ENCODE measurements at places on chromosomes 5 and 9.

- no peak for DNase-seq
These were observed 69.6 kb downstream of the MAN2A1 start for GRCh38 chr5:109759306-109759705.

DNA sequence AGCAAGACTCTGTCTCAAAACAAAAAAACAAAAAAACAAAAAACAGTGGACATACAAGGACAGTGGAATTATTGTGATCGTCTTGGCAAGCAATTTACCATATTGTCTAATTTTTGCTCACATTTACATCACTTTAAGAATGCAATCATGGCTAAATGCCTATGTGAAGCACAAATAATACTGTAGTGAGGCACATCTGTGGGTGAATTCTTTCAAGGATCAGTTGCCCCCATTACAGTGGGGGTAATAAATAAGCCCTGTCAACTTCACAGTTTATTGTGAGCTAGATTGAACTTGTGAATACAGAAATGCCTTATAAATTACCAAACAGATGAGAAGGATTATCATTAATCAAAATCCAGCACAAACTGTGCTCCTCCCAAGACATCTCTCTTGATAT lies 150.2 kb upstream of the PAPPA start:
- no peak for DNase-seq

GRCh38 chr5:462051-462481 lies 19.1 kb downstream of the EXOC3 start:
- no peak for DNase-seq

- DNase-seq, result no peak
These were observed 75.9 kb upstream of the ADAMTS19 start for GRCh38 chr5:129384193-129384592.

GRCh38 chr9:120889606-120890271 lies 12.8 kb upstream of the PHF19 start:
- no peak for DNase-seq

DNA sequence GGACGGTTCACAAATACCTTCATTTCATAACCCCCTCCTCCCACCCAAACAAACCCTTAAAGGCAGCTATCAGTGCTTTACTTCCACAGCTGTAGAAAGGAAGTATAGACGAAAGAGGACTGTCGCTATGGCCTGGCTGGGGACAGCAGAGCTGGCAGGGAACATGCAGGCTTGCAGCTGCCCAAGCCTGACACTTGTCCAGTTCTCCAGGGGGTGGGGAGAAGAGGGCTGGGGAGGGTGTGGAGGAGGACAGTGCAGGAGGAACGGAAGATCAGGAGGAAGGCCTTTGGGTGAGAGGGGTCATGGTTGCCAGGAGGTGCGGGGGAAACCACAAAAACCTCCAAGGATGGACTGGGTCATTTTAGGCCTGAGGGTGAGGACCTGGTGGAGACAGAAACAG lies 25.9 kb downstream of the ARPC5L start:
- DNase-seq, result no peak

DNA sequence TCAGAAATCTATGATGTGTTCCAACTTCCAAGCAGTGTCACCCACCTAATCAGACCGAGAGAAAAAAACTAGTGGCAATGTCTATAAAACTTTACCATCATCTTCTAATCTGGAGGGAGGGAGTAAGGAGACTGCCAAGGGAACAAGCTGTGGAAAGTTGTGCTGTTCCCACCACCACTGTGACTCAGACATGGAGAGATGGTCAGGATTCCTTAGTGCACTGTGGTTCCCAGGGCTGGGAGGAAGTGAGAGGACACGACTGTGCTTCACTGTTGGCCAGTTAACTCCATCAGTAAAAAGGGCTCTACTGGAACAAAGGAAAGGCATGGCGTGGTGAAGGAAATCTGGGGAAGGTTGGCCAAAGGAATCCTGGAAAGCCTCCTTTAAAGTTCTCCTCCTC lies 18.8 kb downstream of the TICAM2 start:
- DNase-seq, result no peak

- DNase-seq, result no peak
These were observed 30.2 kb downstream of the RETREG1 start for GRCh38 chr5:16586556-16586955.

DNA sequence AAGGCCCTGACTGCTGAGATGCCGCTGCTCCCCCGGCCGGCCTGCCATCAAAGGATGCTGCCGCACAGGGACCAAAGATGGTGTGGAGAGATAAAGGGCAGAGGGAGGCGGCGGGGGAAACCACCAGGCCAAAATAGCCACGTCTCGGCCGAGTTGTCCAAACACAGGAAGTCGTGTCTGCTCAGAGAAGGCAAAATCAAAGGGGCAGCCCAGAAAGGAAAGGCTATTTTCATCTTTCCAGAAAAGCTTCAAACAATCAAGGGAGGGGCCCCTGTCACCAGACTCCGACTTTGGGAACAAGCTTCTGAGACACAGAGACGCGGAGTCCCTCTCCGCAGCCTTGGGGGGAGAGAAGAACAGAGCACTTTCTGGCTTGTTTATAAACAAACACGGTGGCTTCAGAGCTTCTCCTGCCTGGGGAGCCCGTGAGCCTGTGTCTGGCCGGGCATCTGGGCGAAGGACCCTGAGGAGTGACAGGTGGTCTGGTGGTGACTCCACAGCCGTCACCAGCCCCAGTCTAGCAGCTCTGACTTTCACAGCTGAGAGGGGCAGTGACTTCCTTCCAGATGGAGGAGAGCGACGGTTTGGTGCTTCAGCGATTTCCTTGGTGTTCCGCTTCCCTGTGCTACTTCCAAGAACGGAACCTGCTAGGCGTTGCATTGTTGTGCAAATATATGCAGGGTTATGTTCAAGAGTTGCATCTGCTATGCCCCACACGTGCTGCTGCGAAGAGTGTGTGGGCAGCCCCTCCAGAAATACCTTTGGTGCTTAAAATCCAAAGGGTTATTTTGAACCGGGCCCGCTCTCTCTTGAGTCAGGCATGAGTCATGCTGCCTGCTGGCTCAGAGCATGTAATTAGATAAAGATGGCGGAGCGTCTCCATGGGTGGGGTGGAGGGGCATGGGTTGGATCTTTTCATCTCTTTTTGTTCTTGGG lies 24.0 kb downstream of the ADAMTSL2 start:
- peak; percentile 56 for DNase-seq

DNA sequence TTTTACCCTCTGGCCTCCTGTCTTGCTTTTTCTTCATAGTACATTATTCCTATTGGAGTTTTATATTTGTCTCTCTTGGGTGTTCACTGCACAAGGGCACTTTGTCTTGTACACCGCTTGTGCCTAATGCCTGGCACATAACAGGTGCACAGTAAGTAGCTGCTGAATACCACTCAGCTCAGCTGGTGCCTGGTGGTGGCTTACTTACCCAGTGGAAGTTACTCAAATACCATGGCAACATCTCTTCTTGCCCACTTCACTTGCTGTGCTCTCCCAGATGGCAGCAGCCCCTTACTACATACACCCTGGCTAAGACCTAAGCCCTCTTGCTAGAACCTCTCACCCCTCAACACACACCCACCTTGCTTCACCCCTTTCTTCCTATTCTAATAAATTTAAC lies 11.3 kb upstream of the SKP1 start:
- DNase-seq, result no peak

- DNase-seq, result no peak
These were observed 58.1 kb upstream of the SLC30A5 start for GRCh38 chr5:69035665-69036064.

GRCh38 chr5:5154733-5155132 lies 14.6 kb downstream of the ADAMTS16 start:
- DNase-seq, result no peak

- DNase-seq, result peak; percentile 71
These were observed 2.8 kb downstream of the PDLIM7 start for GRCh38 chr5:177494346-177495195.

DNA sequence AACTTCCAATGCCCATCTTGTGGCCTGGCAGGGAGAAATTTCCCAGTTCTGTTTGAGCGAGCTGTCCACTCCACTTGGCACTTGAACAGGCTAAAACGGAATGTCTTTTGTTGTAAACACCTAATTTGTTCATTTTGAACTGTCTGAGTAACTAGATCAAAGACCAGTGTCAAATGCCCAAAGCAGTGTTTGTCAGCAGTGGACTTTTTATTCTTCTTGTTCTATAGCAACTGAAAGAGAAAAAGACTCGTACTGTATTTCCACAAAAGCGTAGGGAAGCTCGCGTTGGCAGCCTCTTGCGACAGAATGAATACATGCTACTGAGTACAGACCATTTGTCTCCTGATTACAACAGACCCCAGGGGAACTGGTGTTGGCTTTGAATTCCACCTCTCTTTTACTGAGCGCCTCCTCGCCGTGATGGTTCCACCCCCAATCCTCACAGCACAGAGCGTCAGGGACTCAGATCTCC lies 601.8 kb upstream of the ZNF608 start:
- DNase-seq, result peak; percentile 1

DNA sequence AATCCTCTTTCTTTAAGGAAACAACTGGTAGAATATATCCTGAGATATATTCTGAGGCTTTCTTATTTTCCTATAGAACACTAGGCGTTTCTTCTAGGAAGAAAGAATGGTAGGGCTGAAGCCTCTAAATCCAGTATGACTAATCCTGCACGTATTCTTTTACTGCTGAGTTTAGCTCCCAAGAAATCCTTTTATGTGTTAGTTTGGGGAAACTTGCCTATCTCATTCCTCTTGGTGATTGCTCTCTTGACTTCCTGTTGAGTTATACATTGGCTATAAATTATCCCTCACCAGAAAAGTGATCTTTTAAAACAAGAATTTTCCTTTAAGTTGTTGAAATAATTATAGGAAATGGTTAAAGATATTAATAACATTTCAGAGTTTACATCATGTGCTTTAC lies 422.9 kb downstream of the TMEM161B start:
- no peak for DNase-seq

DNA sequence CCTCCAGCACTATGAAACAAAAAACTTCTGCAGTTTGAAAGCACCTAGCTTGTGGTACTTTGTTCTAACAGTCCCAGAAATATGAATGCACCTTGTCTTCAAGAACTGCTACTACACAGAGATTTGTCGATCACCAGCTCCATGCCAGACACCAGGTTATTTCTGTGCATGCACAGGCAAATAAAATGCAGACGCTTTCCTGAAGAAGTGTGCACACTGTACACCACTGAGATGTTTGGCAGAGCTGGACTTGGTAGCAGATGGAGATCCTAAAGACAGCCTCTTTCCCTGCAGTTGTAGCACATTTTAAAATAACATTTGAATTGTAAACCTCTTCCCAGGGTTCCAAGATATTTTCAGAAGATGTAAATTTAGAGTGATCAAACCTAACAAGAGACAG lies 730.0 kb downstream of the MTRR start:
- no peak for DNase-seq

- DNase-seq, result no peak
These were observed 27.4 kb downstream of the NCS1 start for GRCh38 chr9:130199605-130200004.

- DNase-seq, result no peak
These were observed 126.1 kb downstream of the DRD1 start for GRCh38 chr5:175317872-175318271.

- peak; percentile 83 for DNase-seq
These were observed 9.9 kb upstream of the FBP2 start for GRCh38 chr9:94603259-94604160.

DNA sequence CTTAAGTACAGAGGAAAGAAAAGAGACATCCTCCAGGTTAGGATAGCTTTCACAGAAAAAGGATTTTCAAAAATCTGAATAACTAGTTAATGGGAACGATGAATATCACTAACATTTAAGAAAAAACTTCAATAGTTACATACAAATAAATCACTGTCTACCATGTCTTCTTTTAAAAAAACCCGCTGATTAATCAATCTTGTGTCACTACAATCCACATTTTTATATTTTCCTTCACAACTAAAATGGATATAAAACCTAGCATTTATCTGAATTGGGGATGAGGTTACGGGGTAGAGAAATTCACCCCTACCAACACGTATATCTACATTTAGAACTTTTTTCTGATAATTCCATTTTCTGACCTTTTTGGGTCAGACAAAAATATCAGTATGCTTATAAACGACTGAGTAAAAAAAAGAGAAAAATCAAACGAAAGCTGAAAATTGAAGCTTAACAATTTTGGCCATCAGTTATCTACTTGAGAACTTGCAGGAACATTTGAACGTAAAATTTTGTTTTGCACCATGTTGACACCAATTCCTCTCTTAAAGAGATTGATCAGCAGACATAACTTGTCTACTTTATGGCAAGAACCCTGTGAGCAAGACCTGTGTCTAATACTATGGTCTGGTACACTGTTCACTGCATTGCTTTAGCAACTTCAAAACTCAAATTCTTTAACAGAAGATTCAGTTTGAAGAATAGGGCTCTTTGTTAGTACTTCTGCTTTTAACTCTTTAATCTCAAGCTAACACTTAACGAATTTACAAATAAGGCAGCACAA lies 4.8 kb downstream of the NR3C1 start:
- no peak for DNase-seq

- no peak for DNase-seq
These were observed 185.9 kb downstream of the AP3B1 start for GRCh38 chr5:78108564-78108963.

GRCh38 chr5:168987543-168988300 lies 313.2 kb downstream of the SLIT3 start:
- DNase-seq, result peak; percentile 74

- DNase-seq, result no peak
These were observed 241.5 kb downstream of the AUH start for GRCh38 chr9:91120200-91120599.

GRCh38 chr9:11144746-11145145 lies 531.9 kb upstream of the PTPRD start:
- DNase-seq, result no peak

DNA sequence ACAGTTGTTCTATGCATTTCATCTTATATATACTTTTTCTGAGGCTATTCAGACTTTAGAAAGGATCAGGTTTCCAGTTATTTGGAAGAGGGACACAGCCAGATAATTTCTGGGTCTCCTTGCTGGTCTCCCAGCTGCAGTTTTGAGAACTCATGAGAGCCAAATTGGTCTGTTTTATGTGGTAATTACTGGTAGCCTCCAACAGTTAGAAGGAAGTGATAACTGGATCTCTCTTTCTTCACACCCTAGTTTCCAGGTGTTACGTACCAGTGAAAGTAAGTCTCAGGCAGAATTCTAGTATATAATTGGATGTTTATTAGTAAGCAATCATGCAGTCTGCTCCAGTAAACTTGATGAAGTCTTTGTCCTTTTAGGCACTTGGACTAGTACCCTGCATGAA lies 63.2 kb upstream of the RPS23 start:
- DNase-seq, result no peak

DNA sequence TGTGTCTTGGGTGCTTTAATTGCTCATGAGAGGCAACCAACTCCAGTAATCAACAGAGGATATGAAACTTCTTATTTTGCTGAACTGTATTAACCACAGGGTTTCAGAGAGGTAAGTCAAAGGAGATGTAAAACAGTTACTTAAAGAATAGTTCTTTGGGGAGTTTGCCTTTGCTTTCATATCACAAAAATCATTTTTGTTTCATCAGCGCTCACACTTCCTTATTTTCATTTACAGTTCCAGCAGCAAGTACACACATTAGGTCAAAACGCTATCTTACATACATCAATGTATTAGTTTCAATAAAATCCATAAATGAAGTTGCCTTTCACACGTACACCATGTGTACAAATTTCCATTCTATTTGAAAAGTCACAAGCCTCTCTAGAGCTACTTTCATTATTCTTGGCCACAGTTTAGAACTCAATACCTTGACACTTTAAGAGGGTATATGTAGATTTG lies 50.1 kb downstream of the ST8SIA4 start:
- peak; percentile 57 for DNase-seq

- no peak for DNase-seq
These were observed 354.5 kb upstream of the FTMT start for GRCh38 chr5:121497176-121497575.

Data from hematopoietic multipotent progenitor cell treated with erythropoietin and hydrocortisone succinate and interleukin-3 and kit ligand, for 6 days (in vitro differentiated cells).